ENCODE measurements at places on chromosomes 6 and 20.

GRCh38 chr20:18986895-18987580 lies 173.5 kb downstream of the SCP2D1 start:
- no peak for DNase-seq

GRCh38 chr6:98779618-98780017 lies 54.8 kb upstream of the POU3F2 start:
- no peak for DNase-seq

DNA sequence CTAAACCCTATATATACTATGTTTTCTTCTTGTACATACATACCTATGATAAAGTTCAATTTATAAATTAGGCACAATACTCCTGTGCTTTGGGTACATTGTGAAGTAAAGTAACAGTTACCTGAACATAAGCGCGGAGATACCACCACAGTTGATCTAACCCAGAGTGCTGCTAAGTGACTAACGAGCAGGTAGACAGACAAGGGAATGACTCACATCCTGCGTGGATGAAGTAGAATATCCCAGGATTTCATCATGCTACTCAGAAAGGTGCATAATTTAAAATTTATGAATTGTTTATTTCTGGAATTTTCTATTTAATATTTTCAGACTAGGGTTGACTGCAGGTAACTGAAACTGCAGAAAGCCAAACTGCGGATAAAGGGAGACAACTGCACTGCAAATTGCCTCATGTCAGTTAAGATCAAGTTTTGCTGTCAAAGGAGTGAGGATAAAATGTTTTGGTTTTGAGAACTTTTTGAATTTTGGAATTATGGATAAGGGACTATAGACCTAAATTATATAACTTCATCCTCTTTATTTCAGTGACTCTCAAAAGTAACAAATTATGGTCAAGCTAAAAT lies 14.4 kb downstream of the MKKS start:
- DNase-seq = no peak

- DNase-seq = no peak
These were observed at the start of gene DEFB114 for GRCh38 chr6:49964064-49964463. Gene DEFB114, minus strand, starts transcription at chr6:49964164. Its CDS starts 59 bp downstream, at chr6:49964105.

GRCh38 chr6:150373260-150373701 lies 4.5 kb downstream of the IYD start:
- DNase-seq = no peak

DNA sequence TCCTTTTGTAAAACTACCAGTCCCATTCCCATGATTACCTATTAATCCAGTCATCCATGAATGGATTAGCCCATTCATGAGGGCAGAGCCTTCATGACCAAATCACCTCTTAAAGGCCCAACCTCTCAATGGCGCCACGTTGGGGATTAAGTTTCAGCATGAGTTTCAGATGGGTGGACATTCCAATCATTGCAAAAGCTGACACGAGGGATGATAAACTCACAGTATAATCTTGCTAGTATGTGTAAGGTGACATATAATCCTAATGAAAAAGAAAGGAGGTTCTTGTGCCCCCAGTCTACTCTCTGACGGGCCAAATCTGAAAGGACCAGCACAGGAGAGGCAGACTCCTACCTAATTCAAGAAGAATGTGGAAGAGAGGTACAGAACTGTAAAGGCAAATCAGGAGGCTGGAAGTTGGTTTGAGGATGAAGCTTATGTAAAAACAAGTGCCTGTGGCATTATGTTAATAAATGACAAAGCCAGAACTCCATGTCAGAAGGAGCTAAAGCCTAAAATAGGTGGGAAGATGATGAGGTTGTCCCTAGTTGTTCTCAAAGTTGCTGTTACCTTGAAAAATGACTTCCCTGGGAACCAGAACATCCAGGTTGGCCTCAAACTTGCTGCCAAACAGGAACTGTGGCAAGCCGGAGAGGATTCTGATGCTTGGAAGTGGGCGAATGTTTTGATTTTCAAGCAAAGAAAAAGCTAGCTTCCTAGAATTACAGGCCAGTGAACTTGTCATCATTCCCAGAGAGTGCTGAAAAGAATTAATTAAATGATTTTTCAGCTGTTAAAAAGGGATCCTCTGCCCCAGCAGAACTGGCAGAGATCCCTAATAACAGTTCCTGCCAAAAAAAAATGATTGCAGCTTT lies 106.5 kb upstream of the TIAM2 start:
- peak; percentile 75 for DNase-seq

DNA sequence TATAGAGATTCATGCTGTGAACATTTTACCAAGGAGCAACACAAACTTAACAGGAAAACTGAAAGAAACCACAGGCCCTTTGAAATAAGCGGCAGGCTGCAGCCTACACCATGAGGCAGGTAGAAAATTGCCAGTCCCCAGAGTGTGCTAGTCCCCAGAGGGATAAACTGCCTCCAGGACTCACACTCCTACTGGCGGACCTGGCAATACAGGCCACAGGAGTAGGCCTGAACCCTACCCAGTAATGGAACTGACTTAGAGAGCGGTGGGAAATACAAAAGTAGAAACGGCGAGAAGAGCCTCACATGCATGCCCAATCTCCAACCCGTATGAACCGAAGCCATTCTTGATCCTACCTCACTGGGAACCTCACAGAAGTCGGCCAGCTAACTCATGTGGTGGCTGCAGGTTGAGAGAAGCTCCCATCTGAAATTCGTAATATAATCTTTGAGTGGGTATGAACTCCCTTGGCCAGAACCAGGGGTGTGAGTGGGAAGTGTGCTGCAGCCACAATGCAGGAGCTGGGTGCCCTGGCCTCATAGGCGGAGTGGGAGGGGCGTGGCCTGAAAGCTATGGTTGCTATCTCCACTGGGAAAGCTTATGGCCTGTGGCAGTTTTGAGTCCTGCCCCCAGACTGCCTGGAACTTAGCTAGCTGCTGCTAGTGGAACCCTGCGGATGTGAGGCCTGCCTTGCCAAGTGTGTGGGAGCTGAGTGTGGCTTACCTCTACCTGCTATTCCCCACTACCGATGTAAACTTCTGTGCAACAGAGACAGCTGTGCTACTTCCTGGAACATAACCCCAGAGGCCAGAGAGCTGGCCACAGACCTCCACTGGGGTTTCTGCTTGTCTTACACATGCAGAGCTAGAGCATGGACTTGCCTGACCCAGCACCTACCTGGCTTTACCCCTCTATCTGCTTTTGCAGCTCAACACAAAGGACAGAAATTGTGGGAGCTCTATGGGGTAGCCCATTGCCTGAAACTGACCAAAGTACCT lies 146.5 kb upstream of the COL21A1 start:
- no peak for DNase-seq

GRCh38 chr6:169292338-169293124 lies 38.9 kb upstream of the THBS2 start:
- no peak for DNase-seq

- no peak for DNase-seq
These were observed 60.2 kb upstream of the ZNFX1 start for GRCh38 chr20:49338061-49338460.

DNA sequence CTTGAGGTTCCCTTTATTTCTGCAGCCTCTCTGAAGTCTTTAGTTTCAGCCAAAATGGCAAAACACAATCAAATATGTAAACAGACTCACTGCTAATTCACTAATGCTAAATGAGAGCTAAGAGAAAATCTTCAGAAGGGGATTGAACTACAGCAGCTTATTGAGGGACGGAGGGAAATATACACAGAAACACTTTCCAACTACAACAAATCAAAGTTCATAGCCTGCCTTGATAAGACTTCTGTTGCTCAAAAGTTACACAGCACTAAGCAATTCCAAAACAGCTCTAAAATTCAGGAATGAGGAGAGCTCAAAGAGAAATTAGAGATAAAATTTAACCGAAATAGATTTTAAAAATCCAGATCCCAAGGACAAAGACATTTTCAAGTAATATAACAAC lies 1.7 kb downstream of the TCP11 start:
- no peak for DNase-seq

DNA sequence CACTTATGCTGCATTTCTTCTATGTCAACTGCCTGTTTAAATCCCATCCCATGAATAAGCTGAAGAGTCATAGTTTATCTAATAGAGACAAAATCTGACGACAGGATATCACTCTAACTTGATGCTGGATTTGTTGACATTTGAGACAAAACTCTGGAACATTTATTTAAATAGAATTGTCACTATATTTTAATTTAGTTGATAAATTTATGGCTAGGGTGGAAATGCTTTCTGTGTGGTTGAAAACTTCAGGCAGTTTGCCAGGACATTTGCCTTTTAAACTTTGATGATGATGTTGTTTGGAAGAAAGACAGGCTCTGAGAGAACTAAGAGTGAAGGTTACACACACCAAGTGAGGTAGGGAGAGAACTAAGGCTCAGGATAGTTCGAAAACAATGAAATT lies 68.1 kb downstream of the GJA1 start:
- no peak for DNase-seq

GRCh38 chr6:36752187-36752885 lies 54.7 kb downstream of the RAB44 start:
- DNase-seq = no peak

GRCh38 chr20:33685328-33686099 lies 671 bp downstream of the E2F1 start:
- DNase-seq = no peak

DNA sequence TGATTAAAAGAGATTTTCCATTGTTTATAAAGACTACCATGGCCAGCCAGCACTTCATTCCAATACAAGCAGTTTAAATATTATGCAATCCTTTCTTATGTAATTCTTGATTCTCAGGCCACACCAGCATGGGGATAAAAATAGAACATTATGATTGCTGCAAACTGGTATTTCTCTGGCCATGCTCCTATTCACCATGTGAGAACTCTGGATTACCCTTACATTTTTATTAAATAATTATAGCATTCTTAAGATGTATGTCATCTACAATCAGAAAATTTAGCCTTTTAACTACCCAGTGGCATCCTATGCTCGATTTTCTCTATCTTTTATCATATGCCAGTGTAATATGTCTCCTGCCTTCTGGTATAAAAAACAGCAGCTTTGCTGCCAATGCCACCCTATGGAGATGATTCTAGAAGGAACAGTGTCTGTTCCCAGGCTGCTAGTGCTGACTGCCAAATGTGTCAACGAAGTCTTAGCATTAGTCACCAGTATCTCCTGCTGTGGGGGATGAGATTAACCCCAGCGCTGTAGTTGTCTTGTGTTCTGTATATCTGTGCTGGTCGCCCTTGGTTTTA lies 501.4 kb downstream of the BCKDHB start:
- no peak for DNase-seq

GRCh38 chr20:8373579-8373978 lies 241.5 kb downstream of the PLCB1 start:
- no peak for DNase-seq

GRCh38 chr6:150866991-150867501 lies 1.5 kb downstream of the MTHFD1L start:
- no peak for DNase-seq

GRCh38 chr6:97865612-97866011 lies 582.6 kb upstream of the MMS22L start:
- no peak for DNase-seq

DNA sequence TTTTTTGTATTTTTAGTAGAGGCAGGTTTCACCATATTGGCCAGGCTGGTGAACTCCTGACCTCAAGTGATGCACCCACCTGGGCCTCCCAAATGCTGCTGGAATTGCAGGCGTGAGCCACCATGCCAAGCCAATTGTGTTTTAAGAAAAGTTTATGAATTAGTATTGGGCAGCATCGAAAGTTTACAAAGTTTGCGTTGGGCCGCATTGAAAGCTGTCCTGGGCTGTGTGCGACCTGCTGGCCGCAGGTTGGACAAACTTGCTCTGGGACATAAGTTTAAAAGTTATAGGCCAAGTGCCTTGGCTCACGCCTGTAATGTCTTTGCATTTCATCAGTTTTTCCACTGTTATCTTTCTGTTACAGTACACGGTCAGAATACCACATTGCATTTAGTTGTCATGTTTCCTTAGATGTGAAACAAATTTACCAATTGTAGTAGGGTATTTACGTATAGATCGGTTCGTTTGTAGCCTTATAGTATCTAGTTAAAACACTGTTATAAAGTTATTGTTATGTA lies 39.5 kb downstream of the ASXL1 start:
- DNase-seq = no peak

- peak; percentile 36 for DNase-seq
These were observed 62.5 kb upstream of the IYD start for GRCh38 chr6:150306290-150306689.

DNA sequence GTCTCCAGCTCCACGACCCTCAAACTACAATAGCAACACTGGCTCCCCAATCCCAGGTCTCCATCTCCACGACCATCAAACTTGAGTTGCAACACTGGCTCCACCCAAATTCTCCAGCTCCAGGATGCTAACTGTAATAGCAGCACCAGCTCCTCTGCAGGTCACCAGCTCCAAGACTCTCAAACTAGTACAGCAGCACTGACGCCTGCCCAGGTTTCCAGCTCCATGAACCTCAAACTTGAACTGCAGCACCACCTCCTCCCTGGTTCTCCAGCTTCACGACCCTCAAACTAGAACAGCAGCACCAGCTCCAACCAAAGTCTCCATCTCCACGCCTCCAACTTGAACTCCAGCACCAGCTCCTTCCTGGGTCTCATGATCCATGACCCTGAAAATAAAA lies 353.8 kb downstream of the PREX1 start:
- no peak for DNase-seq

GRCh38 chr6:118387921-118388701 lies 160.0 kb upstream of the PLN start:
- no peak for DNase-seq

DNA sequence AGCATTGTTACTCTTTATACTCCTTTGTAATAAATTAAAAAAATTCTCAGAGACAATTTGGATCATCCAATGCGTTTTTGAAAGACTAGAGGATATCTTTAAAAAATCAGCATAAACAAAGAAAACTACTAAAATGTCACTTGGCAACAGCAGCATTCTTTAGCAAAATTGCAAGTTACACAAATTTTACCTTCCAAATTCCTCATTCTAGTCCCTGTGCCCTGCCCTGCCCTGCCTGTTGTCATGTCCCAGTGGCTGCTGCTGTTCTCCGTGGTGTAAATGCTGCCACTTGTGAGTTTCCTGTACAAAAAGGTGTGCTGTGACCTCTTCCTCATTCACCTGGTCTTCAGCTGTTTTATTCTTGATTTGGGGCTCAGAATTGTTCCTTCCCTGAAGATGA lies 83.2 kb downstream of the CDC5L start:
- no peak for DNase-seq

GRCh38 chr6:24188578-24189080 lies 62.6 kb downstream of the NRSN1 start:
- DNase-seq = no peak

- DNase-seq = no peak
These were observed 192.0 kb downstream of the LRFN2 start for GRCh38 chr6:40395066-40395697.
